Mammary epithelial cell (primary cell): ENCODE measurements at places on chromosomes 2 and 18.

DNA sequence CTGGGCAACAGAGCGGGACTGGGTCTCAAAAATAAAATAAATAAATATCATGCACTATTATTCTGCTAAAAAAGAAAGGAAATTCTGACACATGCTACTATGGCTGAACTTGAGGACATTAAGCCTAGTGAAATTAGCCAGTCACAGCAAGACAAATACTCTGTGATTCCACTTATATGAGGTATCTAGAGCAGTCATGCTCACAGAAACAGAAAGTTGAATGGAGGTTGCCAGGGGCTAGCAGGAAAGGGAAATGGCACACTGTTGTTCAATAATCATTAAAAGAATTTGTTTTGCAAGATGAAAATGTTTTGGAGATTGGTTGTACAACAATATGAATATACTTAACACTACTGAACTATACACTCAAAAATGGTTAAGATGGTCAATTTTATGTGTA lies 60.8 kb downstream of the NCKAP1 start:
- no peak for DNase-seq

DNA sequence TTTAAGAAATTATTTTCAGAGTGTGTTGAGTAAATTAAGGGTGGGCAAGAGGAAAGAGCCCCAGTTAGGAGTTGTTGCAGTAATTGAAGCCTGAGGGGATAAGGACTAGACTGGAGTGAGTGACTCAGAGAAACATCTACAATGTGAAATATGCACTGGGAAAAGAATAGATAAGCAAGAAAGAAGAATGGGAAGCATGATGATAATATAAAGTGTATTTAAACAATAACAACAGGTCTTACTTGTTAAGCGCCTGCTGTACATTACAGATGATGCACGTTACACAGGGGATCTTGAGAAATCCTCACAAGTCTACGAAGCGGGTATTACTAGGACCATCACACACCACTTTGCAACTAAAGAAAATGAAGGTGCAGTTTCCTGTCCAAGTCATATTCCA lies 73.6 kb upstream of the STK17B start:
- peak; percentile 23 for DNase-seq

- DNase-seq: no peak
Observed at GRCh38 chr2:106030287-106031268, 163.5 kb downstream of the UXS1 start.

- no peak for DNase-seq
Observed at GRCh38 chr18:7676253-7676873, 109.2 kb downstream of the PTPRM start.

DNA sequence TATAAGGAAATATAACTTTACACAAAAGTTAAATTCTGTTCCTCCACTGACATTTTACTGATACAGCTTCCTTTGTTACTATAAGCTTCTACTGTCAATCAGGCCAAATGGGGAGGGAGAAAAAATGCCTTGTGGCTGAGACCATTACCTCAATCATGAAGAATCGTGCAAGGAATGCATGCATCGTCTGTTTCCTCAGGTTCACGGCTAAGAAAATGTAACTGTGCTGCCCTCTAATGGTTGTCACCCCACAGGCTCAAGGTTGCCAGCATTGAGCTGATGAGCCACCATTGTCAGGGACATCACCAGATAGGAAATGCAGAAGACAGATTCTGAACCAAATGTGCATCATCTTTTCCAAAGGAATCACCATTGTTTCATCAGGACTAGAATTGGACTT lies 426.9 kb downstream of the CDH2 start:
- DNase-seq: peak; percentile 40

DNA sequence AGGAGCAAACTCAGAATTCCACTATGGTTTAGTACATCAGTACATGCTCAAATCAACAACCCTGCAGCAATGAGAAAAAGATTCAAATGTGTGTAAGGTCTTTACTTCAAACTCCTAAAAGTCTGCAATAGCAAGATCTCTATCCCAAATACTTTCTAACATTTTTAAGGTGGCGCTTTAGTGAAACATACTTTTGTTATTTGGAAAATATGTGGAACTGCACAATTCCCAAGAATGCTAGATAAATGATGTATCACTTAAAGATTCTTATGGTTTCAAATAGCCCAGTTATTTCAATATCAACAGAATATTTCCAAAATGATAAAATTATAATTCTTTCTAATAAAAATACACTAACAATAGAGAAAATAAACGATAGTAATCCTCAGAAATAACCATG lies 227.6 kb upstream of the SMAD7 start:
- no peak for DNase-seq

DNA sequence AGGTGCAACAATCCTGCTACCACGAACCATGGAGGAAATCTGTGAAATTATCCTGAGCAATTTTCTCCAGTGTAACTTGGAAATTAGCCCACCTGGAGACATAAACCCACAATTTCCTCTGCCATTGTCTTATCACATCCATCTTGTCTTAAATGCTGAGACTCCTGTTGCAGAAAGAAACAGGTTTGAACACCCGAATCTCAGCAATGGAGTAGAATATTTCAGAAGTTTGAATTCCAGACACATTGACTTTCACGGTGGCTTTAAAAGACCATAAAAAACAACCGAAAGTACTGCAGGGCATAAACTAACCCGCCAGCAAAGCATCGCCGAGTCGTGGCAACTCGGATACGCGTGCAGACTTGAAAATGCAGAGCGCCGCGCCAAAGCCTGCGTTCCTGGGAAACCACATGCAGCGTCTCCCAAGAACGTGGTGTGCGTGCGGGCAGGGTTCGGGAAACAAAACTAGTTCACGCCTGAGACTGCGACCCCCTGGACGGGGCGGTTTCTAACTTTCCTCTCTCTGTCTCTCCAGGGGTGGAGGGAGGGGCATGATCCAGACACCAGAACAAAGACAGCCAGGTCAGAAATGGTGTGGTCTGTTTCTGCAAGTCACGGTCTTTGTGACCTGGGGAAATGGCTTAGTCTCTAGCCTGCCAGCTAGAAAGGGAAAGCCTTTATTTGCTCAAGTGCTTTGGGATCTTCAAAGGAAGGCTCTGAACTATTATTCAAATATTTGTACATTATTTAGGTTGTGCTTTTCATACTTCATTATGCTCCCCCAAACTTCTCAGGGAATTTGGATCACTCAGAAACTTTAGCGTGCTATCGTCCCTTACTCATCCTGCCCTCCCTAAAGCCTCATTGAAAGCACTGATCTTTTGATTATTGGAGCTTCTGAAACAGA lies 26.9 kb upstream of the KCTD1 start:
- peak; percentile 79 for DNase-seq

- peak; percentile 54 for DNase-seq
Observed at GRCh38 chr2:42933824-42934254, 141.5 kb upstream of the HAAO start.

DNA sequence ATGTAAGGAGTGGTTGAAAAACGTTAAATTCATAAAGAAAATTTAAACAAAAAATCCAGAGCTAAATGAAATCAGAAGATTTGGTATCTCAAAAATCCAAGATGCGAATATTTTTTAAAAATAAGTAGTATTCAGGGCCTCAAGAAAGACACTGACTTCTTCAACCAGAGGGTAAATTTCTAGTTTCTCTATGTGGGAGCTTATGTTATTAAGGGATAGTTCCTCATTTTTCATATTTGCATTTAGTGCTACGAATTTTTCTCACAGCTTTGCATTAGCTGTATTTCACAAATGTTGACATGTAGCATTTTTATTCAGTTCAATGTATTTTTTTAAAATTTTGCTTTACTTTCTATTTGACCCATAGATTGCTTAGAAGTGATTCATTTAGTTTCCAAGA lies 454.7 kb downstream of the CBLN2 start:
- no peak for DNase-seq

GRCh38 chr2:188746727-188747126 lies 227.4 kb upstream of the COL3A1 start:
- peak; percentile 32 for DNase-seq

DNA sequence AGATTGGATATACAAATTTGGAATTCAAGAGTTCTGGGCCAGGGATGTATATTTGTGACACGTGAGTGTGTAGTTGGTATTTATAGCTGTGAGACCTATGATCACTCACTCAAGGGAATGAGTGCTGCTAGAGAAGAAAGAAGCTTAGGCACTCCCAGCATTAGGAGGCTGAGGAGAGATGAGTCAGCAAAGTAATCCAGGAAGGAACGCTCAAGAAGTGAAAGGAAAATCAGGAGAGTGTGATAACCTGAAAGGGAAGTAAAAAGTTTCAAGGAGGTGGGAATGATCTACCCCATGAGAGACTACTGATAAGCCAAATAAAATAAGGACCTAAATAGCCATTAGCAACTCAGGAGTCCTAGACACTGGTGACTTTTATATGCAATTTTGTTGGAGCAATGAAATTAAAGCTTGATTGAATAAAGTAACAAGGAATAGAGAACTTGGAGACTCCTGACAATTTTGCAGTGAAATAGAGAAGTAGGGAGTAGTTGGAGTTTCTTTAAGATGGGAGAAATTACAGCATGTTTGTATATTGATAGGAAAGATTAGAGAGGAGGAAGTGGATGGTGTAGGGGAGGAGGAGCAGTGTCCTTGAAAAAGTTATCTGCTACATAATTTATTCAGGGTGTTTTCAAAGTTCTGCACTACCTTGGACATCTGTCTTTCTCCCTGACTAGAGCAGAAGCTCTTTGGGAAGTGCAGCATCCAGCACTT lies 89.9 kb downstream of the UBE2E3 start:
- DNase-seq: peak; percentile 64

DNA sequence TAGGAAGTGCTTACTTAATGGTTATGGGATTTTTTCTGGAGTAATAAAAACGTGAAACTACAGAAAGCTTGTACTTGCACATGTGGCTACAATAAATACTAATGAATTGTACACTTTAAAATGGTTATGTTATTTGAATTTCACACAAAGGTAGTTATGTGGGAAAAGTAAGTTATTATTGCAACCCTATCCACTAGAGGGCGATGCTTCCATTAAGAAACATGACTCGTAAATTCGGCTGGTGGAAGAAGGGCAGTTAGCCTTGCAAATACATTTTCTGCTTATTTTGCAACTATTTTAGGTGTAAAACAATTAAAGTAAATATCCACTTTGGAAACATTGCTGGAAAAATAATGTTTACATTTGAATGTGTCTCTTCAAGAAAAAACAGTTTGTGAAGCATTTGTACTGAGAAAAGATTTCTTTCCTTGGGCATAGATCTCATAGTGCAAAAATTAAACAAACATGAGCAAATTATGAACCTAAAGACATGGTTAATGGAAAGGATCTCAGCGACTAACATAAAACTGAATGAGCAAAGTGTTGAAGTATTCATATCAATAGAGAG lies 68.1 kb upstream of the CSRNP3 start:
- DNase-seq: peak; percentile 31

GRCh38 chr2:201906777-201907562 lies 100.6 kb downstream of the CDK15 start:
- no peak for DNase-seq

- DNase-seq: no peak
Observed at GRCh38 chr2:949384-950079, 1.1 kb upstream of the SNTG2 start.

DNA sequence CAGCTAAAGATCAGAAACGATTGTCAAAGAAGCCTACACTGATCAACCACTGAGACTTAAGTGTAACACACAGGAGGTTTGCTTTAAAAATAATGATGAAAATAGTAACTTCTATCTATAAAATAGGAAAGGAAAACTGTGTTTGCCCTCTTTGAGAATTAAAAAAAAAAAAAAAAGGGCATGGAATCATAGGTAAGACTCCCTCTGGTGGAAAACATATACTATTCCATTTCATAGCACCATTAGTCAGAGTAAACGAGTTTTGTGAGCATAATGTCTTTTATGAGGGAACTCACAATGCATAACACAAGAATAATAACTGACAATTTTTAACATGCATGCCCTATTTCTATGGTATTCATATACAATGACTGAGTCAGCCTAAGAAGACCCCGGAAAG lies 36.3 kb downstream of the SLC35F5 start:
- no peak for DNase-seq

DNA sequence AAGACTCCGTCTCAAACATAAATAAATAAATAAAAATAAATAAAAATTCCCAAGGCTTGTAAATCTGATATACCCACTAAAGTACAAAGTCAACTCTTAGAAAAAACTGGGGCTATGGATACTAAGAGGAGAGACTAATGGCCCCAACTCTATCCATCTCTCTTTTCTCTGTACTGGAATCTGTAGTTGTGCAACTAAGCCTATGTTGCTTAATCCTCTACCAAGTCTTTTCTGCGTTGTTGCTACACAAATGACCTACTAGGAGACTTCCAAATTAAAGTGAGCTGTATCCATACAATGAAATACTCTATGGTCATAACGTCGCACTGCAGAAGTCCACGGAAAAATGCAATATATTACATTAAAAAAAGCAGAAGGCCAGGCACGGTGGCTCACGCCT lies 8.1 kb downstream of the MRPS5 start:
- DNase-seq: no peak

GRCh38 chr2:240439698-240440151 lies 4.3 kb downstream of the GPC1 start:
- DNase-seq: no peak

- peak; percentile 94 for DNase-seq
Observed at GRCh38 chr2:172288603-172289002, 138.8 kb upstream of the ITGA6 start.

DNA sequence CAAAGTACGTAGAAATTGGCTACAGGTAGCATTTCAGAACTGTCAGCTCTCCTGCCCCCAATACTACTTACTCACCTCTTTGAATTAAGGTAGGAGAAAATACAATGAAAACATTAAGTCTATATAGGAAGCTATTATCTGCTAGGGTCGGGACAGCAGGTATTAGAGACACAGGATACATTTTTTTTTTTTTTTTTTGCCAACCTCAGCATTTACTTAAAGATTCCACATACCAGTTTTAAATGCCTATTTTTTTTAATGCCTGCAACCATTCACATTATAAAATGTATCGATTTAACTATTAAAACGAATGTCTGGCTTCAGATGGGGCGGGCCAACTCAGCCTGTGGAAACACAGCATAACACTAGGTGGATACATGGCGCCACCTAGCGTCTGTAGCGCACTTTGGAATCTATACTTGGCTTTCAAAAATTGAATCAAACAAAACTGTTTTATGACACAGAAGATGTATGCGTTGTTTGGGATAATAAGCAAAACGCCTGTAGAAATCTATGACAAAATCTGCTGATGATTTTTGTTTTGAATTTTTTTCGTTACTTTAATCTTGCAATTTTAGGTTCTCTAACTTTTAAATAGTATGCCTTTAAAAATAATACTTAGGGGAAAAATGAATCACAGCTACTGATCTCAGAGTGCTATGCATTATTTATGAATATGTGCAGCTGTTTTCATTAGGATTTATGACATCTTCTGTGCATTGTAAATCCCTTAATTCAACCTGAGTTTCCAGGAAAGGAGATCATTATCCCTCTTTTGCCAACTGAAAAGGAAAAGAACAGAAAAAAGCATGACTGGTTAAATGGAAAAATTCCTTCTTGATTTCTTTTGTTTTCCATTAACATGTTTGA lies 261.0 kb downstream of the NYAP2 start:
- peak; percentile 48 for DNase-seq
